ENCODE measurements at places on chromosomes 16 and 17.

DNA sequence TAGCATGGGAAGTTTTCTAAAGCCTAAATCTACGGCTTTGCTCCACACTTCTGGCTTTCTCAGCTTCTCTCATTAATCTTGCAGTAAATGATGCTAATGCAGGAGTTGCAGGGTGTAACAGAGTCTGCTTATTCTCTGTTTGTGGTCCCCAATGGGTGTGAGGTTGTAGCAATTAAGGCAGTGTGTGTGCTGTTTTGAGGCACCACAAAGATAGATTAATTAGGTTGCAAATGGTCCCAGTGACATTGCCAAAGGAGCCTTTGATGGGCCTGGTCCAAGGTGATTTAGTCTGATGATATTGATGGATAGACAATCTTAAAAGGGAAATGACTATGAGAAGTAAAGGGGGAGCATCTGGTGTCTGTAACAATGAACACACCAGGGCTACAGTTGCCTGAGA is 1313.7 kb upstream of the CDH8 start:
- no peak for DNase-seq

DNA sequence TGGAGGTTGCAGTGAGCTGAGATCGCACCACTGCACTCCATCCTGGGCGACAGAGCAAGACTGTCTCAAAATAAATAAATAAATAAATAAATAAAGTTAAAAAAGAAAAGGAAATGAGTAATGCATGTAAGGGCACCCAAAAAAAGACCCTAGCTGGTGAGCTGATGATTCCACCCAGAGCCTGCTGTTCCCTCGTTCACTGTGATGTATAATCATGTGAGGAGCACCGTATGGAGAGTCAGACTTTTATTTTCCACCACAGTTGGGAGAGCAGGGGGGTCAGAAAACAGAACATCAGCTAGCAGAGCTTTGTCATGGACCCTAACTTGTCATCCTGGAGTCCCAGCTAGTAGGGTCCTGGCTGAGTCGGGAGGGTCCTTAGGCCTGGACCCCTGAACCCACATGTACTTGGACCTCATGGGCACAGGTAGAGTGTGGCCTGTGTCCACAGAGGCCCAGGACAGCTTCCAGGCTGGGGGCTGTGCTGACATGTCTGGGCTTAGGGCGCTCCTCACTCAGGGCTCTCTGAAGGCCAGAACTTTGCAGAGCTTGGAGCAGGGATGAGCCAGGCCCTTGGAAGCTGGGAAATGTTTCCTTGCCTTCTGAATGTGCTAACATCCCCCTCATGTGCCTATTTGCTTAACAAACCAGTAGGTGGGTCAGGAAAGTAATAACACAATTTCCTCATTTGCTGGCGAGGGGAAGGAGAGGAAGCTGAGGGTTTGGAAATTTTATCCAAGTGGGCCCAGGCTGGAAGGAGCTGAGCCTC is 18.8 kb upstream of the LASP1NB start:
- no peak for DNase-seq

- DNase-seq: no peak
Measured at GRCh38 chr16:85113168-85113733, 979 bp upstream of the CIBAR2 start.

DNA sequence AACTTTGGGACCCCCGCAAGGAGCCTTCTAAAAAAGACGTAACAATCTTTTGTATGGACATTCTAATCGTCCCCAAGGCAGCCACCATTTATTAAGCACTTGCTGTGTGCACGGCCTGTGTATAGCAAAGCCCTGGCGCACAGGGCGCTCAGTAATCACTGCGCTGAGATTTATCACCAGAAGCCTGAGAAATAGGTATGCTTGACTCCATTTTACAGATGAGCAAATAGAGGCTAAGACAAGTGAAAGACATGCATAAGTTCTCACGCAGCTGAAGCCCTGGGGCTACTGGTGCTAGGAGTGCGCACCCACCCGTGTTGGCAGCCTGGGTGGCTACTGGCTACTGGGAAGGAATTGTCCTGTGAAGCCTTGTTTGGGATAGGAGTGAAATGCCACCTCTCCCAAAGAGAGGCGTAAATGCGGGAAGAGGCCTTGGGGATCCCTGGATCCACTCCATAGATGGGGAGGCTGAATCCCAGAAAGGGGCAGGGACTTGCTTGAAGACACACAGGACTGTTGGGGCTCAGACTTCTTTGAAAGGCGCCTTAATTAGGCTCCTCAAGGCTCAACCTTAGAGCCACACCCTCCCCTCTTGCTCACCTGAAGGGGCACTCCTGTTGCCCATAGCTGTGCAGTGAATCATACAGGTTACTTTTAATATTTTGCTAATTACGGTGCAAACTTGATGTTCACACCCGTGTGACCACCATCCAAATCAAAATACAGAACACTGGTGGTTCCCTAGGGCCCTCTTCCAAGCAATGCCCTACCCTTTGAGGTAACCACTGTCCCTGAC is 634 bp upstream of the NATD1 start:
- DNase-seq: no peak

GRCh38 chr17:69058165-69058564 is 2.6 kb downstream of the ABCA9 start:
- DNase-seq: no peak

DNA sequence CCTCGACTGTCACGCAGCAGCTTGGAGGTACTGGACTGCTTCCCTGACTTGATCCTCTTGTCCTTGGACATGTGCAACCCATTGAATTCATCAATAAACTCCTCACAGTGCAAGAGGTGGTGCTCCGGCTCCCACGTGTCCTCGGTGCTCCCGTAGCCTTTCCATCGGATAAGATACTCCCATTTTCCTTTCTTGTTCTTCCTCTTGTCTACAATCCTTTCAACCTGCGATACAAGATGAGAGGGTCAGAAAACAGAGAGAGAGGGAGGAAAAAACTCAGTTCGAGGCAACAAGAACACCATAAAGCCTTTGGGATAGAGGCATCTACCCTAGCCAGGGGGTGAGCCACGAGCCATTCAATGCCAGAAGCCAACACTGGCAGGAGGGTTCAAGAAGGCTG is 119.5 kb downstream of the CDYL2 start:
- no peak for DNase-seq

DNA sequence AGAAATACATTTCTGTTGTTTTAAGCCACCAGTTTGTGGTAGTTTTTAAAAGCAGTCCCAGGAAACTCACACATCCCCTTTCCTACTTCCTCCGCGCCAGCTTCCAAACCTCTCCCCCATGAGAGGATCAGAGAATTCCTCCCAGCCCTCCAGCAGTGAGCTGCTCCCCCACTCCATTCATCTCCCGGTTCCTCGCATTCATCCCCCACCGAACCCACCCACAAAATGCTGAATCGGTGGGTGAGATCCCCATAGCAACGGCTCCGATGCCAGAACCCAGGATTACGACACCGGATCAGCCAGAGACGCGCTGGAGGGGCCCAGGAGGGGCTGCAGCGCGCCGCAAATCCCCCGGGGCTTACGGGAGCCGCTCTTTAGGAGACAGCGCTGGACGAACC is 251.4 kb upstream of the RPL38 start:
- DNase-seq: no peak

DNA sequence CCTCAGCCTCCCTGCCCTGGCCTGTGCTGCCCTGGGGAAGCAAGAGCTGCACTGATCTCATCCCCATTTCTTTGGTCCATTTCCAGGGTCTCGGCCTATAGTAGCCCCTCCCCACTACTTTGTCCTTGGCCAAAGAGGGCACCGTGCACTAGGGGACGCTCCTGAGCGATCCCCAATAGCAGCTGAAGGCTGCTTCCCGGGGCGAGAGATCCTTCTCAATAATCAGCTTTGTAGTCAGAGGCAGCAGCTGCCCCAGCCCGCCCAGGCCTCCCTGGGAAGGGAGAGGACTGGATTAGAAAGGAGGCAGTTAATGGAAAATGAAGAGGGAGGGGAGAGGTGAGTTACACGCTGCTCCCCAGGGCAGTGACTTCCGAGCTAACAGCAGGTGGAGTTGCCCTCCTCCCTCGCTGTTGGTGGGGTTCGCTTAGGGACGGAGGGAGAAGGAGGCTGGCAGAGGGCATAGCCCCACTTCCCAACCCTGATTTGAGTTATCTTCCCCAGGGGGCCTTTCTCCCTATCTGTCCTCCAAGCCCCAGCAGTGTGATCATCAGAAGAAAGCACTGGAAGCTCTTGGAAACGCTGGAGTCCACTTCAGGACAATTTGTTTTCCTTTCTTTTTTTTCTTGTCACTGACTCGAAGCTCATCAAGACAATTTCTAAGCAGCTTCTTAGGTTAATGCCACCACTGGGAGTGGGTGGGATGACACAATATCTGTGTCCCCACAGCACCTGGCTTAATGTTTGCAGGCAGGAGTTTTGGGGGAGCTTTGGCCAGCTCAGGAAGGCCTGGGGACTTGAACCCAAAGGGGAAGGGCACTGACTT is 2.6 kb downstream of the MXRA7 start:
- DNase-seq: no peak

DNA sequence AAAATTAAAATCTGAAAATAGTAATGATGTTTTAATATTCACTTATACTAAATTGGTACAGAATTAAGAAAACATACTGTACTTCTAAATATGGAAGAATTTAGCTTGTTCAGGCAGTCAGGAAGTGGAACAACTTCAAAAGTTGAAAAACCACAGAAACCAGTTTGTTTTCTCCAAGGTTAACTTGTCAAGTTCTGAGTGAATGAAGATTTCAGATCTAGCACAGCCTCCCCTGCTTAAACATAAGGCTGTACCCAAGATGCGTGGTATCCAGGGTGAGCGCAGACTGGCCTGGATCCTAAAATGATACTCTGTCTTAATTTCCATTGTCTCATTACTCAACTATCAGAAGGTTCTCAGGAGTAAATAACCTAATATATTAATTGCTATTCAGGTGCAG is 730.7 kb upstream of the KIF2B start:
- DNase-seq: no peak

- DNase-seq: no peak
Measured at GRCh38 chr17:40548982-40549685, 16.1 kb downstream of the CCR7 start.

GRCh38 chr17:82487910-82488309 is 29.4 kb downstream of the NARF start:
- DNase-seq: no peak

- no peak for DNase-seq
Measured at GRCh38 chr16:12214509-12214908, 238.0 kb downstream of the SNX29 start.

DNA sequence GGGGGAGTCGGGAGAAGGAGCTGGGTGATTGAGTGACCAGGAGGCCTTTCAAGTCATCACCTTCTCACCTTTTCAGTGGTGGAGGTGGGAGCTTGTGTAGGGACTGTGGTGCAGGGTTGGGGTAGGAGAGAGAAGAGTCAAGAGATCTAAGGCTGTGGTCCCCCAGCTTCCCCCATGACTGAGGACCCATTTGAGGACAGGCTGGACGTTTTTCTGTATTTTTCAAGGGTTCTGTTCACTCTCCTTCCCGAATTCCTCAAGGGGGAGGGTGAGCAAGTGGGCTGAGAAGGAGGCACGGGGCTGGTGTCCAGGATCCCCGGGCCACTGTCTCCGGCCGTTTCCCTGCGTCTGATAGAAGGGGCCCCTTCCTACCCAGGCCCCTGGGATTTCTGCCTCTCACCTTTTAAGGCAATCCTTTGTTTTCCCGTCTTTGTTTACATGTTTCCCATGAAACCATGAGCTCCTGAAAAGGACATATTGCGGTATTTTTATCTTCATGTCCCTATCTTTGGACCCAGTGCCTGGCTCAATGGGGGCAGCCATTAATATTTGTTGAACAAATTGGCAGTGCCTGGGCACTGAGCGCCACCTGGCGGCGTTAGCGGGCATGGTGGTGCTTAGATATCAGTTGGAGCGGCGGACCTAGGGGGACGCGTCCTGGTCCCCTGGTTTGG is 9.2 kb upstream of the CD300A start:
- no peak for DNase-seq

DNA sequence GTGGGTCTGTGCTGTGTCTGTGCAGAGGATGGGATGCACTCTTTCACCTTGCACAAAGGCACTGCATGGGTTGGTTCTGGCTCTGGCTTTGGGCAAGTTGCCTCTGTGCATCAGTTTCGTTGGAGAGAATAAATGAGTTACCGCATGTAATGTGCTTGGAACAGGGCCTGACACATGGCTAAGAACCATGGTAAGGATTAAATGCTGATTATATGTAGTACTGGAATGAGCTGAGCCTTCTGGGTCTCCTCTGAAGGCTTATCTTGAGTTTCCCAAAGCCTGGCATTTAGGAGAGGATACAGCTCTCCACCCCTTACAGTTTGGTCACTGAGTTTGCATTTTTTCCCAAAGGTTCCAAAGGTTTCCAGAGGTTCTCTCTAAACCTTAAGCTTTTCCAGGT is 69.1 kb downstream of the KSR1 start:
- no peak for DNase-seq

- DNase-seq: no peak
Measured at GRCh38 chr16:68247400-68247799, 2.2 kb downstream of the PLA2G15 start.

DNA sequence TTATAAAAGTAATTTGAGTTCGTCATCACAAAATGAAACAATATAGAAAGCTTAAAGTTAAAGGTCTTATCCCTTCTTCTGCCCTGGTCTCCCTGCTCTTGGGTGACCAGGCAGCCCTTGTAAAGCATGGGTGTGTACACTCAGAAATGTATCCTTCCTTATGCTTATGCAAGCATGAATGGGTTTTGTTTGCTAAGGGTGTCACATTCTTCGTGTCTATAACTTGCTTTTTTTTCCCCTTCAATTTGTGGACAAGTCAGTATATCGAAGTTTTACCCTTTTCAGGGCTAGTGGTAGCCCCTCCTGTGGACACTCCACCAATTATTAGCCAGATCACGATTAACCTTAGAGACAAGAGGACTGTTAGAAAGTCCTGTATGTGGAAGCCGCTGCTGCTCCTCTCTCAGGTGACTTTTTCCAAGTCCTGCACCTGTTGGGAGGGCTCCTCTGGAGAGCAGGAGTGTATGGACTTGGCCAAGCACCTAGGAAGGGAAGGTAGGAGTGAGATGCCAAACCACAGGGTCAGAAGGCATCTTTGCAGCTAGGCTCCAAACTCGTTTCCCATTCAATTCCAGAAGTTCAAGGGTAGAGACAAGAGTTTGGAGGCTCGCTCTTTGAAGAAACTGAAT is 50.9 kb downstream of the LDHD start:
- DNase-seq: no peak

- DNase-seq: peak; percentile 39
Measured at GRCh38 chr17:7889166-7889955, 772 bp downstream of the CHD3 start.

DNA sequence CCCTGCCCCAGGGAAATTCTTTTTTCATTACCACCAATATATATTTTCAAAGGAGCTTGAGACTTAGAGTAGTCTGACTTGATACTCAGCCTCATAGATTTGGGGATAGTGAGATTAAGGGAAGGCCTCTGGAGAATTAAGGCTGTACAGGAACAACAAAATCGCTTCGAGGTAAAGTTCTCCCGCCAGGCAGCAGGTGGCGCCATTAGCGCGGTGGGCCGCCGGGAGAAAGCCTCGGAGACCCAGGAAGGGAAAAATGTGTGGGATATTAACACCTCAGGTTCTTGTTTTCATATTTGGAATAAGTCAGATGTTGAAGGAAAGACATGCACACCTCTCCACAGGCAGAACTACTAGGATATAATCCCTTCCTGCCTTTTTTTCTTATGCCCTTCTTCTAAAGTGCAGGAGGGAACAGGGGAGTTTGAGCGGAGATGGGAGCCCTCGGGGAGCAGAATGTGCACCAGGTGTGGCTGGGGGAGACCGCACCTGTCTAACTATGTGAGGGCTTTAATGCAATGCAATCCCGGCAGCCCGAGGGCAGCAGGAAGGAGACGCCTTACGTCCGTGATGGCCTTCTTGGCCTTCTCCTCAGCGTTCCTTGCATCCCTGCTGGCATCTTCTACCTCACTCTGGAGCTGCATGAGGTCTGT is 25.9 kb downstream of the MYH3 start:
- no peak for DNase-seq

- DNase-seq: no peak
Measured at GRCh38 chr16:80034948-80035663, 434.6 kb upstream of the MAF start.

- DNase-seq: no peak
Measured at GRCh38 chr17:80949451-80950421, 41.9 kb upstream of the CHMP6 start.

Data from esophagus squamous epithelium (tissue), 5 donors.